ENCODE measurements at places on chromosomes 1 and 21. TPM values are rescaled to one million over a fixed set of nuclear protein-coding genes. Genes with fewer than 3 reads are reported as not detected.

OR2L13 gene
- 1.3 TPM for total RNA-seq

IFNGR2 gene
- total RNA-seq = 67.3 TPM

ADGRL4 gene
- 6.8 TPM for total RNA-seq

COL8A2 gene
- total RNA-seq = 3.6 TPM

SLC5A9 gene
- 0.22 TPM for total RNA-seq

LRRC7 gene
- not detected for total RNA-seq

MTMR11 gene
- 64.9 TPM for total RNA-seq

AP4B1 gene
- 14.2 TPM for total RNA-seq

SLAMF1 gene
- 0.31 TPM for total RNA-seq

SYT14 gene
- 8.1 TPM for total RNA-seq

FAM72A gene
- 4.6 TPM for total RNA-seq

SMPDL3B gene
- total RNA-seq = not detected

RPL5 gene
- 1,393 TPM for total RNA-seq

SERPINC1 gene
- 0.70 TPM for total RNA-seq

CLCA2 gene
- 0.22 TPM for total RNA-seq

FABP3 gene
- 66.8 TPM for total RNA-seq

SDC3 gene
- 200 TPM for total RNA-seq

APCS gene
- 0.79 TPM for total RNA-seq

SASS6 gene
- total RNA-seq = 4.5 TPM

GBP6 gene
- total RNA-seq = not detected

SIPA1L2 gene
- total RNA-seq = 13.2 TPM

SLC45A1 gene
- 2.5 TPM for total RNA-seq
